Spinal cord (tissue), 10 donors: ENCODE measurements at places on chromosomes 12 and 14.

DNA sequence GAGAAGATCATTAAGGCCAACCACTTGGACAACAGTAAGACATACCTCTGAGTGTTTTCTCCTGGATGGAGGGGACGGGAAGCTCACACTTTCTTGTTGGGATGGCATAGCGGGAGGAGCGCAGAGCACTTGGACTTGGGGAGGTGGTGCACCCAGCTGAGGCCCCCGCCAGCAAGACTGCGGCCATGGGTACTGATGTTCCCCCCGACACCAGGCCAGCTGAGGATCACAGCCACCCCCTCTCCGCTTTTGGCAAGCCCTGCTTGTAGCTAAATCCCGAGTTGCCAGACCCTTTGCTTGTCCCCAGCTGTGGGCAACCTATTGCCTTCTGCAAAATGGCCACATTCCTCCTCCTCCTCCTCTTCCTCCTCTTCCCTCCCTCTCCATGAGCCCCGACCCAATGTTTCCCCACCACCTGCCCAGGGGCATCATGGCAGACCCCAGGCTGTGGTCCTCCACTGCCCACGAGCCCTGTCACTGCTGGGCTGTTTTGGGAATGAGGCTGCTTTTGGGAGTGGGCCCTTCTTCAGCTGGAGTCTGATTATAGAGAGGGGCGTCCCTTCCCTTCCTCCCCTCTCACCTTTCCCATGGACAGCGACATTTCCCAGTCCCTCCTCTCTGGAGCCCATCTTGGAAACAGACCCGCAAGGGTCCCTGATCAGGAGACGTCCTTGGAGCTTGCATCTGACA is 62.8 kb downstream of the PRMT8 start:
- H3K4me1 ChIP-seq, result peaks cover 7% of the 10 kb centered on the region
- H3K27me3 ChIP-seq, result no peaks in the 10 kb centered on the region
- no peak overlapping the region for H3K27ac ChIP-seq
- no peak overlapping the region for H3K4me3 ChIP-seq
- no peak for DNase-seq
- peaks cover 8% of the 10 kb centered on the region for H3K36me3 ChIP-seq

- H3K4me3 ChIP-seq, result no peak overlapping the region
- H3K36me3 ChIP-seq, result no peaks in the 10 kb centered on the region
- no peak overlapping the region for H3K27ac ChIP-seq
- no peaks in the 10 kb centered on the region for H3K4me1 ChIP-seq
Measured at GRCh38 chr12:76256904-76257303, 91.3 kb downstream of the BBS10 start.

GRCh38 chr14:24256960-24257359 is 6.0 kb downstream of the TGM1 start:
- H3K4me1 ChIP-seq, result no peaks in the 10 kb centered on the region
- H3K27ac ChIP-seq, result no peak overlapping the region
- DNase-seq, result no peak
- no peak overlapping the region for H3K4me3 ChIP-seq

GRCh38 chr12:31605531-31605930 is 14.6 kb upstream of the DENND5B start:
- DNase-seq, result no peak
- H3K36me3 ChIP-seq, result no peaks in the 10 kb centered on the region
- H3K4me3 ChIP-seq, result no peak overlapping the region
